Left lung (tissue), 14 donors: ENCODE measurements at places on chromosomes 11 and 22.

DNA sequence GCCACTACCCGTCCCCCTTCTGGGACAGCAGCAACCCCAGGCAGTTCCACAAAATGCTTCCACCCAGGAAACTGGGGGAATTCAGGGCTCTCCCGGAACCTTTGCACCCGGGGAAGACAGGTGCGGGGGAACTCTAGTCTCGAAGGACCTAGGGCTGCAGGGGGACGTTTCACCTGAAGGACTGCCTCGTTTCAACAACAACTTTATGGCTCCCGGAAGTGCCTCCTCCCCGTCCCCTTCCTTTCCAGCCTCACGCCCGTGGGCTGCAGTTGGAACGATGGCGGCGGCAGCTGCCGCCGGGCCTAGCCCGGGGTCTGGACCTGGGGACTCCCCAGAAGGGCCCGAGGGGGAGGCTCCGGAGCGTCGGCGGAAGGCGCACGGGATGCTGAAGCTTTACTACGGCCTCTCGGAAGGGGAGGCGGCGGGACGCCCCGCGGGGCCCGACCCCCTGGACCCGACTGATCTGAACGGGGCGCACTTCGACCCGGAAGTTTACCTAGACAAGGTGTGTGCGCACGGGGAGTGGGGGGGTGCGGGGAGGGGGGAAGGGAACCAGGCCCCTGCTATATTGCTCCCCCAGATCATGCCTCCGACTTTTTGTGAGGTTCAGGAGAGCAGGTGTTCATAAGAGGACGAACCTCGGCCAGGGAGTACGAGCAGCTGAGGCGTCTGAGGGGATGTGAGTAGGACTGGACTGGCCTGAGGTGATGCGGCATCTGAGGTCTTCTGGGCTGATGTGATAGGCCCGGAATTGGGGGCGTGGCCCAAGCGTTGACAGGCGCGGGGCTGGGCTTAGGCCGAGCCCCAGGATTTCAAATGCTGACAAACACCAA, at the start of gene VPS51:
Gene VPS51, plus strand, starts transcription at position 241 of the 833 bp plus-strand sequence. Its CDS starts 37 bp downstream, at position 278.
- DNase-seq: peak; percentile 91

DNA sequence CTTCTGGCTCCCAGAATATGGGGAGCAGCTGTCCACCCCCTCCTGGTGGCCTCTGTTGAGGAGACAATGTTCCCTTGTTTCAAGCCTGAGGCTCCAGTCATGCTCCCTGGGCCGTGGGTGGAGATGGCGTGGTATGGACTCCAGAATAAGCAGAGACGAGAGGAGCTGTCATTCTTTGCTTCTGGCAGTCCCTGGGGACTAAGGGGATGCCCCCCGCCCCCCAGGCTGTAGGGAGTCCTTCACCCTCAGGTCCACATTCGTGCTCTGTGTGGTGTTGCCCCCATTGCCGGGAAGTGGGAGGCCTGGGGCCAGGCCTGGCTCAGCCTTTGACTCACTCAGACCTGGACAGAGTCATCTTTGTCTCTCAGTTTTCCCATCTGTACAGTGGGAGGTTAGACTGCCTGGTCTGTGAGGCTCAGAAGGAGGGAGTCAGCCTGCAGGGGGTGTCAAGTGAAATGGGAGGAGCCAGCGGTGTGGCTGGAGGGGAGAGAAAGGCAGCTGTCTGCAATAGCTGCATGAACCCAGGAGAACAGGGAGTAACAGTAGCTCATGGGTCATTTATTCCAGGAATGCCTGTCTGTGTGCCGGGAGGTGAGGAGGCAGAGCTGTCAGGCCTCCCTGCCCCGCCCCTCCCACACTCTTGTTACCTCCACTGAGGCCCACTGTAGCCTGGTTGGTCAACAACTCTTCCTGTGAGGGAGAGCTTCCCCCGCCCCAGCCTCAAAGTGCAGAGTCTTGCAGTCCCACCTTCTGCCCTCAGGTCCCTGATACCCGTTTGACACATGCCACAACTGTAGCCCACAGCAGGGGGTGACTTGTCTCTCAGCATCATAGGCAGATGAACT, 6.3 kb downstream of the ARHGEF17 start:
- DNase-seq: no peak

- DNase-seq: no peak
These were observed 43.6 kb downstream of the SYN3 start for GRCh38 chr22:33014621-33015020.

DNA sequence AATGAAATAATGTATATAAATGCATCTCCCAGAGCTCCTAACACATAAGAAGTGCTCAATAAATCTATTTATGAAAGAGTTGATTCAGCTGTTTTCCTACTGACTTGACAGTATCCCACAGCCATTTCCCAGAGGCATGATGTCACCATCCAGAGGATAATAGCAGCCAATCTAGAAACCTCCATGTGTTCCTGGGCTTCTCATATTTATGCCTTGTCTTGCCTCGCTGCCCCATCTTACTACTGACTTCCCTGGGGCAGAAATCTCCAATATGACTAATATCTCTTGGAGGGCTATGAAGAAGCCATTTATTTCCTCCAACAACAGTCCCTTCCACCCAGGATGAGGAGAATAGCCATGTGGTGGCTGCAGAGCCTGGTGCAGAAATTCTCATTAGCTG, 115.4 kb upstream of the NAV2 start:
- DNase-seq: no peak

DNA sequence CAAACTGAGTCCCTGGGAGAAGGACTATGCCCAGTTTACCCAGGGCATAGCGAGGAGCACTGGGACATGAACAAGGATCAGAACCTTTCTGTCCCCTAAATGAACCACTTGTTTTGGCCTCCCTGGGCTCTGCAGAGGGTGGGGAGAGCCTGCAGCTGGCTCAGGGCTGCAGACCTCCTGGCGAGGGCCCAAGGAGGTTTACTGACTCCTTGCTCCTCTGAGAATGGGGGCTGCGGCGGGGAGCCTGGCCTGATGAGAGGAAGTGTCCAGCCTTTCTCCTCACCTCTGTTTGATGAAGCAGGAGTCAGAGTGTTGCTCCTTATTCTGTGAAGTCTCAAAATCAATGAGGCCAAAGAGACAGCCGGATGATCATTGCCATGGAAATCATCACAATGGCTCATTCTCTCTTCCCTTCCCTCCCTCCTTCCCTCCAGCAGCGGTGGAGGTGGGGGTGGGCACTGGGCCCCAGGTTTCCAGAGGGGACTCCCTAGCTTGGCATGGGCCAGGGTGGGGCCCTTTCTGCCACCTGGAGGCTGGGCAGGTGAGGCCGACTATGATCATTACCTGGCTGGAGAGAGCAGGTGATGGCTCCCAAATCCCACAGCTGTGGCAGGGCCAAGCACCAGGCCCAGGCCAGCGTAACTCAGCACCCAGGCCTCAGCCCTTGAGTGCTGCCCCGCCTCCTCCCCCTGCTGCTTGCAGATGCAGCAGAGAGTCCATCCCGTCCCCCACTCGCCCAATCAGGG, 169.7 kb downstream of the CEP164 start:
- peak; percentile 54 for DNase-seq

DNA sequence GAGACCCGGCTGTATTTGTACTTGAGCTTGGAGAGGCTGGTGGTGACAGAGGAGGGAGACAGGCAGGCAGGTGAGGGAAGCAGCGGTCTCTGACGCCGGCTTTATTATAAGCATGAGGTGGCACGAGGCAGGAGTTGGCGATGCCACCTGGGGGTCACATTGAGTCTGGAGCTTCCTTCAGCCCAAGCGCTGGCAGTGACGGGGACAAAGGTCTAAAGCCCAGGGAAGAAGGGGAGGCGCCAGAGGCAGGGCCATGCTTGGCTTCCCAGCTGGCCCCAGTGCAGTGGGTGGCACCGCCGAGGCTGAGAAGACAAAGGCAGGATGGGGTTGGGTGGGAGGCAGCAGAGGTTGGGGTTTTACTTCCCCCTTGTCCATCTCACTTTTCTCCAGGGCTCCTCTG, 4.5 kb downstream of the FXYD2 start:
- no peak for DNase-seq

DNA sequence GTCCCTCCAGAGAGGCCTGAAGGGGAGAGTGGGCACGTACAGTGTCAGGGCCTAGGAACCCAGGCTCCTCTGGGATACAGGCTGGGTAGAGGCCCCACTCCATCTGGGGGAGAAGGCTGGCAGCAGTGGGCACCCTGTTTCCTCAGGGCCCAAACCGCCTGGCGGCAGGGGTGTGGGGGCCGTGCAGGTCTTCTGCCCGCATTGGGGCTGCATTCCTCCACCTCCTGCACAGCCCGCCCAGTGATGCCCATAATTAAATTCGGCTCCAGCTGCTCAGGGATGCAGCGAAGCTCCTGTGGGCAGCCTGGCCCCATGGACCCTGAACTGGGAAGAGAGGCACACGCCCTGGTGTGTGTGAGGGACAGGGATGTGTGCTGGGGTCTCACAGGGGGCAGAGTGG, 35.4 kb downstream of the KCNQ1OT1 start:
- DNase-seq: no peak
